CD4-positive, CD25-positive, alpha-beta regulatory T cell (primary cell): ENCODE measurements at places on chromosomes 1 and 21. TPM values are rescaled to one million over a fixed set of nuclear protein-coding genes. Genes with fewer than 3 reads are reported as not detected.
A peak's percentile ranks its signal among the peaks of the same experiment; 100 is the strongest.

DNA sequence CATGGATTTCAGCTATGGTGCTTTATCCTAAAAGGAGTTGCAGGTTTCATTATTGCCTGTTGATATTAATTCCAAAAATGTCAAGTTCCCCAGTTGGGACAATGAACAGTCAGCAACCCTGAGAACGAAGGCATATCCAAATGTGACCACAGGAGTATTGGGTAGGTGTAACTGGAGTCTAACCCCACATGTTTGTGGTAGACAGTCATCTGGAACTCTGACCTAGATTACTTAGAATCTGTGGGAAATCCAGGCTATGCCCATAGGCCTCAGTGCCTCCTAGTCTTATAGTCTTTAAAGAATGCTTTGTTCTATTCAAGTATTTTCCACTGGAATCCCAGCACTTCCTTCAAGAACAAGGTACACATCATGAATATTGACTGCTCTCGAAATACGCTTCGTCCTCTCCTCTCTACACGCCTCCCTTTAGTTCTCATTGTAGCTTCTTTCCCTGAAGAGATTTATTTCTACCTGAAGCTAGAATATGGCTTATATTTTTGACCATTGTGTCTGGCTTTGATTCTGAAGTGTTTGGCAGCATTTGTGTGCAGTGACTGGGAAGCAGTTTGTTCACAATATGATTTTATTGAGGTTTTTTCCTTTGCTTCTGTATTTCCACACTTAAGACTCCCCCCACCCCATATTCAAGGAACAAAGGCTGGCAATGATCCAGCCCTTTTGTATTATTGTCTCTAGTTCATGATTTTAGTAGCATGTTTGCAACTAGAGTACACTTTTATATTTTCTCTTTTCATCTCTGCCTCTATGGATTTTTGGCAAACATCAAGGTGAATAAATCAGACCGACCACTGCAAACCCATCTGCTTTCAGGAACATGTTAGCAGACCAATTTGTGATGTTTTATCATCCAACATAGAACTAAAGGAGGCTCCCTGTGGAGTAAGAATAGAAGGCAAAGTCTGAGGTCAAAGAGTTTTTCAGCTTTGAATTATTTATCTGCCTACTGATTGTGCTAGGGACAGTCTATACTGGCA, 178.6 kb downstream of the GPR52 start:
- no peaks in the 10 kb centered on the region for H3K4me1 ChIP-seq
- no peaks in the 10 kb centered on the region for H3K36me3 ChIP-seq

- H3K27me3 ChIP-seq, result no peaks in the 10 kb centered on the region
- no peak overlapping the region for H3K27ac ChIP-seq
- no peak overlapping the region for H3K4me3 ChIP-seq
- peaks cover 14% of the 10 kb centered on the region for H3K36me3 ChIP-seq
Observed at GRCh38 chr1:235430991-235431390, 63.8 kb downstream of the TBCE start.

DNA sequence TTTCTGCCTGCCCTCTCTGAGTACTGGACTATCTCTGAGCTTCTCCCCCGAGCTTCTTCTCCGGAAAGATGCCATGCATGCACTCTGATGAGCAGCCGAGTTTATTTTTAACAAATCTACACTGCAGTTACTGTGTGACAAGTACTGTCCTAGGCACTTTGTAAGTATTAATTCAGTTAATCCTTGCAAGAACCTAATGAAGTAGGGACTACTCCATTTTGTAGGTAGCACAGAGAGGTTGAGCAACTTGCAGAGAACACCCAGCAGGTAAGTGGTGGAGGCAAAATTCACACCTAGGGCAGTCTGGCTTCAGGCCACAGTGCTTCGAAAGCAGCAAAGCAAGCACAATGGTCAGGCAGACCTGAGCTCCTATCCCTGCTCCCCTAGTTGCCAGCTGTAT, 3.8 kb upstream of the TAL1 start:
- H3K36me3 ChIP-seq, result no peaks in the 10 kb centered on the region
- DNase-seq, result no peak
- no peak overlapping the region for H3K27ac ChIP-seq
- peaks cover 29% of the 10 kb centered on the region for H3K4me1 ChIP-seq
- H3K4me3 ChIP-seq, result no peak overlapping the region

DNA sequence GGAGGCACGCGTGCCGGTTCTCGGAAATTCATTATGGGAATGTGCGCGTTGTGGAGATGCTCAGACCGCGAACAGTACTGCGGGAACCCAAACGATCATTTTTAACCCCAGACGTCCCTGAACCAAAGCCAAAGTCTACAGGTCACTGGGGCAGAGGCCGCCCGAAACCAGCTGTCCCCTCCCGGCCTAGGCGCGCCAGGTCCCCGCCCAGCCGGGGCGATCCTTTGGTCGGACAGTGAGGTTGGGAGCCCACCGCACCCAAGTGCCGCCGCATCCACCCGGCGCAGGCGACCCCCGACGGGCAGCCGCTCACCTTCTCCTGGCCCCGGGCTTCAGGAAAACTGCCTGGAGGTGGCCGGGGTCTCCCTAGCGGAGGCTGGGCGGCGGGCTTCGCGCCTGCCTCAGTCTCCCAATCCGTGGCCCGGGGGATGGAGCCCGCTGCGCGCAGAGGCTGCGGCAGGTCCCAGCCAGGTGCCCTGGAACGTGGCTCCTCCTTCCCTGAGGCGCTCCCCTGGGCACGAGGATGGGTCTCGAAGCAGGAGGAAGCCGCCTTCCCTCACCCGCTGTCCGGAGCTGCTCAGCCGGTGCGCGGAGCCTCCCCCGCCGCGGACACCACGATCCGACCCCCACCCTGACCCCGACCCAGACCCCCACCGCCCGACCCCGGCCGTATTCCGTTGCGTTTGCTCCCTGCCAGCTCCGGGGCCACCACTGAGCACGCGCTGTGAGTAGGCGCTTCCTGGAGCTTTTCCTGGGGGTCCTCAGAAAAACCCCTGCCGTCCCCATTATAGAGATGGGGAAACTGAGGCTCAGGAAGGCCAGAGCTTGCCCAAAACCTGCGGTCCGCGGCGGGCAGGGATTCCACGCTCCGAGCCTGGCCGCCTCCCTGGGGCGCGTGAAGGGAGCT, 8.1 kb upstream of the SLX9 start:
- no peaks in the 10 kb centered on the region for H3K27me3 ChIP-seq
- peak overlapping the region; percentile 82 for H3K27ac ChIP-seq
- peaks cover 62% of the 10 kb centered on the region for H3K4me1 ChIP-seq

DNA sequence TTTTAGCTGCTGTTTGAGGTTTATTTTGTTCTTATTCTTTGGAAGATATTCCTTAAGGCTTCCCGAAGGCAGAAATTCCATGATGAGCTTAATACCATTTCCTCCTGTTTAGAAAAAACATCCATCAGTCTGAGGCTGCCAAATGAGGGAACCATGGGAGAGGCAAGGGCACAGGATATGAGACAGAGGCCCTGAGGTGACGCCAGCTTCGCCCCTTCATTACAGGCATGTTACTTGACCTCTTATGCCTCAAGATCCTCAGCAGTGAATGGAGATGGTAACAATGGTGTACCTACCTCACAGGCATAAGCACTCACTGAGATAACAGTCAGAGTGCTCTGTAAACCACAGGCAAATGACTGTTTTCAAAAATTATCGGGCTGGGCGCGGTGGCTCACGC, 93.6 kb downstream of the RAVER2 start:
- H3K27ac ChIP-seq, result no peak overlapping the region
- H3K4me1 ChIP-seq, result no peaks in the 10 kb centered on the region
- DNase-seq, result no peak
- no peaks in the 10 kb centered on the region for H3K27me3 ChIP-seq
- no peak overlapping the region for H3K4me3 ChIP-seq
- peaks cover 91% of the 10 kb centered on the region for H3K36me3 ChIP-seq

DNA sequence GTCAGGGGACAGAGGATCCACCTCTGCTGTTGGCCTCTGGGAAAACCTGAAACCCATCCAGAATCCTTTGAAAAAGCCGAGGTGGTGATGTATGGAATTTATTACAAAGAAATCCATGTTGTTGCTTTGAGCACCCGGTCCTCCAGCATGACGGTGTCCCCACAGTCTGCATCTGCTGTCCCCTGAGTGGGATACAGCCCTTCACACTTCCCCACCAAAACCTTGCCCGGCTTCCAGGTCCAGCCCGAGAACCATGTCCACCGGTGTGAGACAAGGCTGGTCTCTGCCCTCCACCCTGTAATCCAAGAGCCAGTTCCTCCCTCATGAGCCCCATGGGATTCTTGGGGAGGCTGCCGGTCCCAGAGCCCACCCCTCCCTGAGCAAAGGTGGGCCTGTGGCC, 70.5 kb downstream of the STUM start:
- no peak overlapping the region for H3K4me3 ChIP-seq
- no peaks in the 10 kb centered on the region for H3K4me1 ChIP-seq
- H3K27me3 ChIP-seq, result no peaks in the 10 kb centered on the region
- no peaks in the 10 kb centered on the region for H3K36me3 ChIP-seq
- DNase-seq, result no peak

DNA sequence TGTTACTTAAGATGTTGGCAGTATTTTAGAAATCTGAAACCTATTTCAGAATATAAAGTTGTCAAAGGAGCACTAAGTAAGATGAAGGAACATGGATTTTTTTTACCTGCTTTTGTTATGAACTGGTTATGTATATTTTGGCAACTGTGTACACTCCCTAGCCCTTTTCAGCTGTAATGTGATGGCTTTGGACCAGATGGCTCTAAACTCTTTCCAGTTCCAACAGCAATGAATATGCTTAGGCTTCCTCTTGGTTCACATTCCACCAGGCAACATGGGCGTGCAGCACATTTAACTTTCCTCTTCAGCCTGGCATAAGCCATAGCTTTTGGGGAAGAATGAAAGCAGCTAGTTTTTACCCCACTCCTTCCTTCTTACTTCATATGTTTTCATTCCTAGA, 95.6 kb upstream of the ADAMTS5 start:
- no peak for DNase-seq
- no peaks in the 10 kb centered on the region for H3K27me3 ChIP-seq
- no peak overlapping the region for H3K27ac ChIP-seq
- no peaks in the 10 kb centered on the region for H3K4me1 ChIP-seq
- H3K36me3 ChIP-seq, result no peaks in the 10 kb centered on the region

DNA sequence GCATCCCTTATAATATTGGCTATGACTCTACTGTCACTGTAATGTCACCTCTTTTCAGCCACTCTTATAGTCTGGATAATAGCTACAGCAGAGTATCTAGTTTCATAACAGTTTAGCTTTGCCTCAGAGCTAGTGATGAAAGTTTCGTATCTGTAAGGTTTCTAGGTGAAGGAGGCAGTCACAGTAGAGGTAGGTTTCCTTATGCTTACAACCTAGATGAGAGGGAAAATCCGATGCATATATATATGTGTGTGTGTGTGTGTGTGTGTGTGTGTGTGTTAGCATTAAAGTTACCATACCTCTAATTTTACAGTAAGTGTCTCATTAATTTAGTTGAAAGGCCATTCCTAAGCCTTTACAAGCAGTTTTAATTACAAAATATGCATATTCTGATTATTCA, 2.2 kb upstream of the TOR1AIP2 start:
- DNase-seq, result no peak
- H3K36me3 ChIP-seq, result peaks cover 5% of the 10 kb centered on the region
- no peak overlapping the region for H3K27ac ChIP-seq
- no peak overlapping the region for H3K4me3 ChIP-seq

SH3D21 gene
- 0.31 TPM for polyA plus RNA-seq

C8B gene
- not detected for polyA plus RNA-seq
